ENCODE measurements at places on chromosomes 3 and 15.

GRCh38 chr3:7697548-7697947 lies 804.1 kb upstream of the LMCD1 start:
- no peak for DNase-seq

DNA sequence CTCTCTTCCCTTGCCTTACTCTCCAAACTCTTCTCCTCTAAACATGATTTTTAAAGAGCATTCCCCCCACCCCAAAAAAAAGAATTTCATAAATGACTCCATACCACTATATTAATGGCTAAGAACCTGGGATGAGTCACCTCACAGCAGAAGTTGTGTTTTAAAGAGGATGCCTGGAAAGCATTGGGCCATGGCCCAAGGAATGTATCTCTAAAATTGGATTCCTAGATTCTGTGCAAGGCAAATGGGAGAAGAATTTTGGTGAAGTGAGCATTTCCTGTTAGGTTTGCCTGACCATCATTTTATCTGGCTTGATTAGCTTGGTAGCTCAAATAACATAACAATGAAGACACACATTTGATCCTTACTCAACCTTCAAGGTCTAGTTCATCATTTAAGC lies 251.4 kb downstream of the NR1D2 start:
- DNase-seq = no peak

GRCh38 chr3:72418244-72418643 lies 430.0 kb downstream of the SHQ1 start:
- DNase-seq = no peak

- peak; percentile 54 for DNase-seq
These were observed 28.8 kb downstream of the ST6GAL1 start for GRCh38 chr3:186959029-186959624.

DNA sequence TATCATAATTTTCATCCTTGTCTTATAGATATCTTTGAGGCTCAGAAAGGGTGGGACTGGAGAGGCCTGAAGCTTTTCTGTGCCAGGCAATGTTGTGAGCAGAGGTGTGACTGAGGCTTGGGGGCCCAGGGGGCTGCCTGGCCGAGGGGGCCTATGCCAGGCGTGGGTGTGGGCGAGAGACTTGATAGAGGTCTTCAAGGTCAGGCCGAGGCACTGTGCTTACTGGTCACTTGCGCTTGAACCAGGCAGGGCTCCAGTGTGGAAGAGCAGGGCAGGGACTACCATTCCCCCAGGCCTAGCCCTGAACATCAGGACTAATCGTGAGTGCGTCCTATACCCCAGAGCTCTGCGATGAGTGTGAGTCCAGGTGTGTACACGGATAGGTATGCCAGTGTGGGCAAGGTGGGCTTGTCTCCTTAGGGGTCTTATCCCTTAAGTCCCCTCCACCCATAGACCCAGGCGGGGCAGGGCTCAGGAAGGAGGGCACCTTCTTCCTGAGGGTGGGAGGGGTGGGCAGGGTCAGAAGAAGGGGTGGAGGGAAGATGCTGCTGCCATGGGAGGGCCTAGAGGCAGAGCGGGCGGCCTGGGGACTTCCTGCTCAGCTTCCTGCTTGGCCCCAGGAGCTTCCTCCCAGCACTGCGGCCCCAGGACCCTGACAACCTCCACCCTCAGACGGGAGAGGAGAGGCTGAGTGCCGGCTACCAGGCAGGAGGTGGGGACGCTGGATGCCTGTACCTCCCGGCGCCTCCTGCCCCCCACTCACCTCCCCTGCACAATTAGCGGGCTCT lies 84.7 kb downstream of the LINGO1 start:
- DNase-seq = no peak

DNA sequence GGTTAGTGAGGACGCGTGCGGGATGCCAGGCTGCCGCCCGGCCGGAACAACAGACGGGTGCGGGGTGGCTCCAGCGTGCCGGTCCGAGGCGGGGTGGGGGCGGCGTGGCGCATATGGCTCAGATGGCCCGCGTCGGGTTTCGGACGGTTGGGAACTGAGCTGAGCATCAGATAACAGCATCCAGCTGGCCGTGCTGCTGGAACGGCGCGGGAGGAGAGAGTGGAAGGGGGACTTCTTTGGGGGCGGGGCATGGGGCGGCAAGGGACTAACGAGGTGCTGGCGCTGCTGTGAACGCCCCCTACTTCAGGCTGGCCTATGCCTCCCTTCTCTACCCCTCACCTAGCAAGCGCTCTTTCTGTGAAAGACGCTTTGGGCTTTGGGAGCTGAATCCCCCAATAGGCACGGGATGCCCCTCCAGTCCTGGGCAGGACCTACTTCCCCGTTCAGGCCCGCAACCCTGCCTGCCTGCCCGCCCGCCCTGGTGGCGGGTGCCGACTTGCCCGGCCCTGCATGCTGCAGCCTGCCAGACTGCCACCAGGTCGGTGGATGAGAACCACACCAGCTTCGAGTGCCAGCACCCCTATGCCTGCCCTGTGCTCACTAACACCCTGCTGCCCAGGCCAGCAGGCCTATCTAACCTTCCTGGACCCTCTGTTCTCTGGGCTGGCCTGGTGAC lies 542 bp downstream of the INKA1 start:
- peak; percentile 63 for DNase-seq

DNA sequence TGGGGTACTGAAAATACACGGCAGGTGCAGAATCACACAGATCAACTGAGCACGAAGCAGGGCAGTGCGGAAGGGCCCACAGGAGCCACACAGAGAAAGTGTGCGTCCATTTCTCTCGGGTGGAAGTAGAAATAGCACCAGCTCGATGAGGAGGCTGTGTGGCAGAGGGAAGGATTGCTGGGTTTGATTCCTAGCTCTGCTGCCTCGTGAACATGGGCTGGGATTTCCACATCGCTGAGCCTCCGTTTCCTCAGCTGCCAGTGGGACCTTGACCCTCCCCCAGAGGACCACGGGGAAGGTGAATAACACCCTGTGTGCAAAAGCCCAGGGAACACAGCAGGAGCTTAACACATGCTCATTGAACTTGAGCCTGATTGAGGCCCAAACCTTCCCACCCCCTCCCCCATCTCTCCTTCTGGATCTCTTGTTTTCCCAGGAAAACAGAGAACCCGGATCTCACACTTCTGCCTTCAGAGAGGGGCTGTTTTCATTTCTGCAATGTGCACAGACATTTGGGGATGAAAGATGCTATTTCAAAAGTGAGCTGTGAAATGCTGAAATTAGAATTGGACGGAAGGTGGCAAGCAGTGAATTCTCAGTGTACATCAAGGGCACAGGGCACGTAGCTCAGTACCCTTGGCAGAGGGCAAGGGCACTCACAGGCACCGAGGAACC lies 38.4 kb downstream of the ABTB1 start:
- DNase-seq = no peak

- DNase-seq = no peak
These were observed 3.7 kb downstream of the ISL2 start for GRCh38 chr15:76340198-76340802.

- no peak for DNase-seq
These were observed 44.4 kb downstream of the BTD start for GRCh38 chr3:15645740-15646501.

DNA sequence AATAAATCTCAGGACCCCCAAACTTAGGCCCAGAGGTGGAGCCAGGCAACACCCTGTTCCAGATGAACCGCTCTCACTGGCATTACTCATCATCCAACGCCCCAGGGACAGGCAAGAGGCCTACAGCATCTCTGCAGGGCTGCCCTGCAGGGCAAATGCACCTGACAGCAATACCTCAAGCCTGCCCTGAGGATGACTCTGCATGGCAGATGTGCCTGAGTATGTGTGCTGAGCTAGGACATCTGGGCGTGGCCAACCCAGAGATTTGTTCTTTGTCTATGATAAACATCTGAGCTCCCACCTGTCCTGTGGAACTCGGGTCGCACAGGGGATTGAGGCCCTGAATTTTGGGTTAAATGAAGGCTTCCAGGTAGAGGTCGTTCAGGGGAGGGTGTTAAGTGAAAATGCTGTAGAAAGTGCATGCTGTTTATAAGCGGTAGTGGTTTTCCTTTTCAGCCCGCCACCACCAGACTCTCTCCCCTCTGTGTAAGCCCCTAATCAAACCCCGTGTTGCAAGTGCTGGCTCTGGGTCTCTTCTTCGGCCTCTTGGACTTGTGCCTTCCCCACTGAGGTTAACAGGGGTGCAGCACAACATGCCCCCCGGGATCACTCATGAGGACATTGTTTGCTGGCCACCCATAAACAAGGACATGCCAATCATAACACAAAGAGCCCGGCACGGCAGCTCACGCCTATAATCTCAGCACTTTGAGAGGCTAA lies 92.3 kb downstream of the ATP10A start:
- no peak for DNase-seq

- DNase-seq = no peak
These were observed 20.9 kb downstream of the SLC2A2 start for GRCh38 chr3:171005648-171006047.

DNA sequence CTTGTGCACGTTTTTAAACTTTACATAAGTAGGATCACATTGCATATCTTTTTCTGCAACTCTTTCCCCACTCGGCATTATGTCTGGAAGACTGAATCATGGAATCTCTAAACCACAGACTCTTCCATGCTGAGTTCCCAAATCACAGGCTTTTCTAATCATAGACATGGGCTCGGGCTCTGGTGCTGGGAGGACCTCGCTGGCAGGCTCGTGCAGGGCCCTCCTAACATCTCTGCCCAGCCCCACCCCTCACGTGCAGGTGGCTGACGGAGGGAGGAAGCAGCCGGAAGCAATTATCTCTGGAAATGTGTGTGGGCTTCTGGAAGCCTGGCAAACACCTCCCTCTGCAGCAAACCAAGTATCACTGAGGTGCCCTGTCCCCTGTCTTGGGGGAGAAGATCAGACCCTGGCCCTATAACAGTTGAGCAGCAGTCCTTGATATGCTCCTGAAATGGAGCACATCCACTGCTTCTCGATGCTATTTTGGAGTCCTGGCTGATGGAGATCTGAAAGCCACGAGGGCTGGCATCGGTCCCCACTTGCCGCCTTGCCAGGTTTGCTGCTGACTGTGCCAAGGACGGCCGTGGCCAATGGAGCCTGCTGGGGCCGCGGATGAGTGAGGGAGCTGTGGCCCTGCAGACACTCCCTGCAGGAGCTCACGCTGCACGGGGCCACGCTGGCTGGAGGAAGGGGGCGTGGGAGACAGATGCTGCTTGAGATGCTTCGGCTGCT lies 4.4 kb upstream of the IQSEC1 start:
- DNase-seq = peak; percentile 38

- DNase-seq = no peak
These were observed 33.3 kb downstream of the BTLA start for GRCh38 chr3:112466020-112466419.

GRCh38 chr3:13892304-13892703 lies 12.4 kb upstream of the WNT7A start:
- no peak for DNase-seq

- DNase-seq = peak; percentile 46
These were observed 308.4 kb downstream of the PDCD6IP start for GRCh38 chr3:34106879-34107278.

- DNase-seq = no peak
These were observed 936.8 kb downstream of the MCTP2 start for GRCh38 chr15:95168152-95168551.

DNA sequence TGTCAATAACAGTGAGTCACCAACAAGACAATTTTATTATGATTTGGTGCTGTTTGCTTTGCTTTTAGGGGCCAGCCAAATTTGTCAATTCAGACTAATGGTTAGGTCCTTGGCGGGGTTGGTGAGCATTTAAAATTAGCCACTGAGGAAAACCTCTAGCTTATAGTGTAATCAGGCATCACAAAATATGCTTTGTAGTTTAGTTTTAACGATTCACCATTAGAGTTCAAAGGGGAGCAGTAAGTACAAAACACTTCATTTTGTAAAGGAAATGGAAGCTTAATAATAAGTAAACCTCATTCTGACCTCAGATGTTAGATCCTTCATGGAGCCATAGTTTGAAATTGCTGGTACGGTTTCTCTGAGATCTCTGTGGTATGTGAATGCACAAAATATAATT lies 218.4 kb upstream of the GOLIM4 start:
- DNase-seq = no peak

DNA sequence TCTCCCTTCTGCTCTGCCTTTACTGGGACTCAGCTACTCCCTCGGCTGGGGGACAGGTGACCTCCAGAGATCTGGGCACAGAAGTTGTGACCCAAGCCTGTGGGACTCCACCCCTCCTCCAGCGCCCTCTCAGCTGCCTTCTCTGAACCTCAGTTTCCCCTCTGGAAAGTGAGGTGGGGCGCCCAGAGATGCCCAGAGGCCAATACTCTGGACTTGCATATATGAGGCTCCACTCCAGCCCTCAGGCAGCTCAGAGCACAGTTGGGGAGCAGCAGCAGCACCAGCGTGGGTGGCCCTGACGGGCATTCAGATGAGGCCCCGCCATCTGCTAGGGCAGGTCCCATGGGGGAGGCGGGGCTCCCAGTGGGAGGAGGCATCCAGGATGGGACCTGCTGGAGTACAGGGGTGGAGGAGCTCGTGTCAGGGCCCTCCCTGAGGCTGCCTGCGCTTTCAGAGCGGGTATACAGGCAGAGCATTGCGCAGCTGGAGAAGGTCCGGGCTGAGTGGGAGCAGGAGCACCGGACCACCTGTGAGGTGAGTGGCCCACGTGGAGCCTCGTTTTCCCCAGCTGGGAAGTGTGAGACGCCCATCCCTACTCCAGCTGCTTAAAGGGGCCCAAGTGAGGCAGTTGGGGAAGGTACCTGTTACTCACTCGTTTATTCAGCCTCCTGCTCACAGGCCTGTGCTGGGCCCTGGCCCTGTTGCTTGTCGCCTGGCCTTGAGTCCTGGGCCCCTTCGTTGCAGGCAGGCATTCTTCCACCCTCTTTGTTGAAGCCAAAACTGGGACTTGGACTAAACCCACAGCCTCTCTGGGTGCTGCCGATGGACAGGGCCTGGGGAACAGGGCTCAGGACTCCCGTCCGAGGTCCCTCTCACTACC lies 35.4 kb downstream of the PSTPIP1 start:
- DNase-seq = no peak

DNA sequence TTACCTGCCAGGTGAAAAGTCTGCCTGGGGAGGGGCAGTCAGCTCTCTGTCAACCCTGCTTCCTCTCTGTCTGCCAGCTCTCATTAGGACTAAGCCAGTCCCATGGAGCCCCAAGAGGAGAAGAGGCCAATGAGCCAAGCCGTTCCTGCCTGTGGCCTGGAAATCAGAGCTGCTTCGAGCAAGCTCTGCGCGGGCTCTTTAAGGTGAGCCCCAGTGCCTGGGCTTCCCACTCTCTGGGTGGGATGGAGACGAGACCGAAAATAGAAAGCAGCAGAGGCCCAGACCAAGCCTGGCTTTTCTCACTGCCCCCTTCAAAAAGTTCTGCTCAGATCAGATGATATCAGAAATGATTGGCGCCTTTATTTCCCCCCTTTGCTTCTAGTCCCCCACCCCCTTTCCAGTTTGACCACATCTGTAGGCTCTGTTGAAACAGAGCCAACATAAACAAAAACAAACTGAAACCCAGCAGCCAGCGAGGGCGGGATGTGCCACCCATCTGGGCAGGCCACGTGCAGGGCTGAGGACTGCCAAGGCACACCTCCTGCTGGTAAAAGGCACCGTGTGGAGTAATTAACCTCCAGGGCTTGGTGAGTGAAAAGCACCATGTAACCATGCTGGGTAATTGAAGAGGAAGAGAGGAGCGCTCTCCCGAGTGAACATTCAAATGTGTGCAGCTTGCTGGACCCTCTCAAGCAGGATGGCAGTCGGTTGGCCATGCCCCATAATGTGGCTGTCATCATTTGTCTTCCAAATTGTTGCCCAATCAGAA lies 471.0 kb upstream of the PROK2 start:
- peak; percentile 24 for DNase-seq
